A549 (cell line): ENCODE measurements at places on chromosomes 1 and 21. TPM values are rescaled to one million over a fixed set of nuclear protein-coding genes. Genes with fewer than 3 reads are reported as not detected.

The IGFN1 gene
- 2.7 to 4.7 TPM (median 4.6 TPM) in 3 replicates for polyA plus RNA-seq

The PKLR gene
- 0.03 TPM in 1 of 3 replicates, not detected in the others for polyA plus RNA-seq

The CRNN gene
- polyA plus RNA-seq: not detected in 3 replicates

The RNU5D-1 gene
- polyA plus RNA-seq: not detected in 3 replicates

The SPRR2F gene
- polyA plus RNA-seq: not detected in 3 replicates

The CITED4 gene
- polyA plus RNA-seq: 23.7 to 33.5 TPM (median 32.2 TPM) in 3 replicates

The FCER1G gene
- 0.25 TPM in 1 of 3 replicates, not detected in the others for polyA plus RNA-seq

The ADAMTS4 gene
- 0.01 TPM in 1 of 3 replicates, not detected in the others for polyA plus RNA-seq

The CELA2A gene
- polyA plus RNA-seq: not detected in 3 replicates

The CNR2 gene
- polyA plus RNA-seq: not detected in 3 replicates

The LMX1A gene
- polyA plus RNA-seq: not detected in 3 replicates
